ENCODE measurements at places on chromosomes 3 and 15.

DNA sequence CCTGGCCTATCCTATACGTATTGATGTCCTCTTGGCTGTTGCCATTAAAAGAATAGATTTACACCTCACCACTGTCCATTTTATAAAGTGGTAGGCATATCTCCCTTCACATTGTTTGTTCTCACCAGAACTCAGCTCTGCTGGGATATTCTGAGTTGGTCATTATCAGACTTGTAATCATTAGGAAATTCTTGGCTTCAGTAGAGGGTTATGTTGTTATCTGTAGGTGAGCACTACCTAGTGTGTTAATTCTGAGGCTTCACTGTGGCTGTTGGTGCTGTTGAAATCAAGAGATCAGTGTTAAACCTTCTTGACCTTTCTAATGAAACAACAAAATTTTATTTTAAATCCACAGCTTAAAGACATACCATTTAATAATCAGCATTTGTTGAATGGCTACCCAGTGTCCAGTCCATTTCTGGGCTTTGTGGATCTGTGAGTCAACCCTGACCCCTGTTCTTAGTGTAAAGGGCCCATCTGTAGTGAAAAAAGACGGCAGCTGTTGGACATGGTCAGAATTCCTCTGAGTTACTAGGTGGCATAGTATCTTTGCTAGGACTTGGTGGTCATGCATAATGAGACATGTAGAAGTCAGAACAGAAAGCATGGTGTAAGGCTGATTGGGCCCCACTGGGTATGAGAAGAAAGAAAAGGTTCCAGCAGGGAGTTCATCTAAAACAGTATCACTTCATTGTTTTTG is 32.9 kb upstream of the P4HTM start:
- no peak for DNase-seq

DNA sequence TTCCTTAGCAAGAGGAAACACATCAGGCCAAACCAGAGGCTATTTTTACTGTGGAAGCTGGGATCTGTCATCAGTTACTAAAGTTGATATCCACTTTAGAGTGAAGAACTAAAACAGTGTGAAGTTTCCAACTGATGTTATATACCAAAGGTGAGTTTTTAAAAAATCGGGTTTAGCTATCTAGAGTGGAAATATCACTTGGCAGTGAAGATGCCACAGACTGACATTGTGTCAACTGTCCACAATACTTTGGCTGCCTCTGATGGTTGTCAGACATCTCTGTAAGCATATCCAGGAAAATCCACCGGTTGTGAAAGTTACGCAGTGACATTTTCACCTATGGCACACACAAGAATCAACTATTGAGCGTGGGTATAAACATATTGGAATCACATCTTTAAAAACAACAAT is 9.2 kb downstream of the ZIC1 start:
- DNase-seq, result no peak

GRCh38 chr3:103554451-103554850 is 1119.6 kb downstream of the ZPLD1 start:
- no peak for DNase-seq

- no peak for DNase-seq
Observed at GRCh38 chr3:94904156-94904674, 841.4 kb downstream of the NSUN3 start.

DNA sequence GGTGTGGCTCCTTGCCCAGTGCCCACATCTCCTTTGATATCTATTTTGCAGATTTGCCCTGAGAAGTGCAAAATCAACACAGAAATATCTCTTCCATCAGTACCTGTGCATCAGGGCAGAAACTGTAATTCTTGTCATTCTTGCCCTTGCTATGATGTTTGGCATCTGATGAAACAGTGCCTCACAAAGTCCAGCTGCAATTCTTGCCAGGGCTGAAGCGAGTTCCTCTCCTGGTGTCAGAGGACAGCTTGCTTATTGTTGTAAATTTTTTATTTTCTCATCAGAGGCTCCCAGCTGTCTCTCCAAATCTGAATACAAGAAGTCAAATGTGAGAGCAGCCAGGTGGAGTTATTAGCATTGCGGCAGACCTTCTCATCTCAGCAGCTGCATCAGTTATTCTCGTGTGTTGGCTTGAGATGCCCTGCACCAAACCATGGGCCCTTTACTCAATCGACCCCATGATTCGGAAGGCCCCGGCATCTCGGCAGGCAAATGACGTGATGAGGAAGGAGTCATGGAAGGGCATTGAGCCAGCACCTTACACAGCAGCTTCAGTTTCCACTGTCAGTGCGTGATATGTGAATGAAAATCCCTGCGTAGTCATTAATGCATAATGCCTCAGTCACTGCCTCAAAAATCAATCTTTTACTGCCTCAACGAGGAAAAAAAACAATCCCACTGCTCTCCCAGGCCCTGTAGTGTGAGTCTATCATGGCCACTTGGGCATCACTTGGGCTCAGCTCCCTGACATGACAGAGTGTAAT is 93.4 kb downstream of the CCNL1 start:
- no peak for DNase-seq

- DNase-seq, result no peak
Observed at GRCh38 chr3:28972921-28973320, 307.9 kb upstream of the RBMS3 start.

DNA sequence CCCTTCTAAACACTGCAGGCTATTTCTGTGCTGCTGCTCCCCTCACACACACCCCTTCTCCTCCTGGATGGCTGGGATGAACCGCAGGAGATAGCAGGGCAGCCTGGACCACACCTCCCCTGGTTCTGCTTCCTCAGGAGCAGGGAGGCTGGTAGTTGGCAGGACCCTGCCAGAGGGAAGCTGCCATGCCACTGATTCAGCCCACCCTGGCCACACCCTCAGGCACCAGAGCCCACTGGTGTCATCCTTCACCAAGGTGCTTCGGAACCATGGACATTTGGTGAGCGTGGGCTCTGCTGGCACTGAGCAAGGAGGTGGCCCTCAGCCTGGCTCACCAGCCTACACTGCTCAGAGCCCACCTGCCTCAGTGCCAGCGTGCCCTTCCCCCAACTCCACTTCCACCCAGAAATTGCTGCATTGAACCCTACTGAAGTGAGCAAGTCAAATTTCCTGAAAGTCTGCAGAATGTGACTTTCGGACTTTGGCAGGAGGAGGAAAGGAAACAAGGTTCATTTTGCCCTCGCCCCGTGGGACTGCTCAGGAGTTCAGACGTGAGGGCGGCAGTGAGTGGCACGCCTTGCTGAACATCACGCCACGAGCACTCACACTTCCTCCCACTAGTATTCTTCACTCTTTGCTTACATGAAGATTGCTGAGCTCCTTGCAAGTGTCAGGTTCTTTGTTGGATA is 26.3 kb downstream of the BMF start:
- DNase-seq, result no peak

DNA sequence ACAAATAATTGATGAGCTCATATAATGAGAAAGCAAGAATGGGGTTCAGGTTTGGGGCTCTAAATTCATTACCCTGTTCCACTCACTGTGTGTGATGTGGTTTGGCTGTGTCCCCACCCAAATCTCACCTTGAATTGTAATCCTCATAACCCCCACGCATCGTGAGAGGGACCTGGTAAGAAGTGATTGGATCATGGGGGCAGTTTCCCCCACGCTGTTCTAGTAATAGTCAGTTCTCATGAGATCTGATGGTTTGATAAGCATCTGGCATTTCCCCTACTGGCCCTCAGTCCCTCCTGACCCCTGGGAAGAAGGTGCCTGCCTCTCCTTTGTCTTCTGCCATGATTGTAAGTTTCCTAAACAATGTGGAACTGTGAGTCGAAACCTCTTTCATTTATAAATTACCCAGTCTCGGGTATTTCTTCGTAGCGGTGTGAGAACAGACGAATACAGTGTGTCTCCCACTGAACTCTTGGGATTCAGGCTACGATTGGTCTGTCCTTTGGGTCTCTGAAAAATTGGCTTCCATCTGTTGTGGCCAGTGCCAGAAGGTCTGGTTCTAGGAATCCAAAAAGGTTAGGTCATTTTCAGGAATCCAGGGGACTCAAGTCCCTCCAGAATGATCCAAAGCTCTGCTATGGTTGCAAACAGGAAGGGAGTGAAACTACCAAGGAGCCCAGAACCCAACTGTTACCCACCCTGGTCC is 87.7 kb downstream of the XXYLT1 start:
- DNase-seq, result no peak
